Activated naive CD8-positive, alpha-beta T cell treated with anti-CD3 and anti-CD28 coated beads, Interleukin-2, amount 50 U/mL, for 16 hours (primary cell): ENCODE measurements at places on chromosomes 7 and 10.

GRCh38 chr7:94877731-94878670 is 29.4 kb upstream of the PPP1R9A start:
- no peak for DNase-seq

- no peak for DNase-seq
Measured at GRCh38 chr10:73113551-73113950, 3.3 kb downstream of the NUDT13 start.

GRCh38 chr7:130913639-130914553 is 179.9 kb upstream of the KLF14 start:
- no peak for DNase-seq

- peak; percentile 14 for DNase-seq
Measured at GRCh38 chr10:72248468-72249151, 25.1 kb upstream of the DDIT4 start.

DNA sequence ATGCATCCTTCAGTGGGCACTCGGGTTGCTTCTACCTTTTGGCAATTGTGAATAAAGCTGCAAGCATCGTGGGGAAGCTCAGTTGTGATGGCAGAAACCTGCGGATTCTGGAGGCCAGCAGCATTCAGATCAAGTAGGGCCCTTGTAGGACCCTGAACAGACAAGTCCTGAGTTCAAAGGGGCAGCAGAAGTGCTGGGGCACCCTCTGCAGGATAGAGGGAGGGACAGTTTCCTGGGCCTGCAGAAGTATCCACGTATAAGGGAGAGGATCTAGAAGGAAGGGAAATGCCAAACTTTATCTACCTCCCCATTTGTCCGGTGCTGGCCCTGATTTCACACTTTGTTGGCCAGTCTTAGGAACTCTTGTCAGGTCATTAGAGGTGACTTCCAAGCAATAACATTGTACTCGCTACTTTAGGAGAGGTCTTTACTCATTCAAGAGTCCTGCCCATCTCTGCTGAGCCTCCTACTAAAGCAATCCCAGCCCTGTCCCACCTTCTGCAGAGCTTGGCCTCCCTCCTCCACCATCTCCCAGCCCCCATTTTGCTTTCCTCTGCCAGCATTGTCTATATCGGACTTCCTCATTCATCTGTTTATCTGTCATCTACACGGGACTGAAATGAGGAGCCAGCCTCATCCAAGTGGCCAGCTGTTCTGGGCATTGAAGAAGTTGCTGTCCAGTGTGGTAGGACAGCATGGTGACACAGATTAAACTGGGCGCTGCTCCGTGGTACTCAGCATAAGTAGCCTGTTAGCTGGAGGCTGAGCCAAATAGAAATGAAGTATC is 26.6 kb upstream of the R3HCC1L start:
- no peak for DNase-seq

DNA sequence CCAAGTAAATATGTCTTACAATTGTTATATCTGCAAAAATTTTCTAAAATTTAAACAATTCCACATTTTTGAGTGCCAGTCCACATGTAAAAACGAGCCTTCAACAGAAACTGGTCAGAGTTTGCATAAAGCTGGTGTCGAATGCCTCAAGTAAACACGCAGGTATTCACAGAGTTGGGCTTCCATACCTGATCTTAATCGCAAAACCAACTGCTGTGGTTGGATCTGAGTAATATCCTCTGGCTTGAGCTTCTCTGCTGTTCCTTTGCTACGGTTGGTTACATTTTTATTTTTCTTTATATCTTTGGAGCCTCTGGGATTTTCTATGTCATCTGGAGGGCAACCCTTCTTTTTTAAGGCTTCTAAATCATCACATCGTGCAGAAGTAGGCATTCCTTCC is 28.4 kb downstream of the ITGB1 start:
- DNase-seq: no peak

DNA sequence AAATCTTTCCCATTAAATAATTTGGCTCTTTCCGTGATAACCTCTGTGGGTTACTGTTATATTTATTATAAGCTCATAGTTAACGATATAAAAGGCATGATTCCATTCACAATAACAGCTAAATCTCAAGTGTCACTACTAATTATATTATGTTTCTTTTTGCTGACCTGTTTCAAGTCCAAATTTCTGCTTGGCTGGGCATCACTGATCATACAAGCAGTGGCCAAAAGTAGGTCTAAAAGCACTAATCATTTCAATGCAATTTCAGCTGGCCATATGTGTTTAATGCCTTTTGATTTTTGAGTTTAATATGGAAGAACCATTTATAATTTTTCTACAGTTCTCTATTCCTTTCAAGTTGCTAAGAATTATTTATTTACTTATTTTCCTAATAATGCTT is 110.7 kb downstream of the SEMA3A start:
- DNase-seq: no peak

- no peak for DNase-seq
Measured at GRCh38 chr7:100641463-100641859, at the start of gene TFR2. TFR2 (minus strand) TSS chr7:100641552; CDS start chr7:100641509, 43 bp downstream.

- DNase-seq: no peak
Measured at GRCh38 chr7:3968234-3968633, 667.2 kb downstream of the SDK1 start.

GRCh38 chr10:104255311-104255981 is 754 bp downstream of the GSTO1 start:
- no peak for DNase-seq

DNA sequence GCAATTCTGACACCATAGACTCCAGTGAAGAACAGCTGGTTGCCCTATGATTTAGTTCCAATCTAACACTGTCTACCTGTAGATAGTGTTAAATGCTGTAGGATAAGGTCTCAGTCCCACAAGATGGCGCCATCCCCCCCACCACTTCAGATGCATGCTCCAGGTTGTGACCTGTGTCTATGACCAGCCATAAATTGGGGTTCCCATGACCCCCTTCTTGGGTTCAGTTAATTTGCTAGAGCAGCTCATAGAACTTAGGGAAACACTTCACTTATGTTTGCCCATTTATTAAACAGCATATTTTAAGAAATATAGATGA is 13.1 kb downstream of the CCSER2 start:
- no peak for DNase-seq

DNA sequence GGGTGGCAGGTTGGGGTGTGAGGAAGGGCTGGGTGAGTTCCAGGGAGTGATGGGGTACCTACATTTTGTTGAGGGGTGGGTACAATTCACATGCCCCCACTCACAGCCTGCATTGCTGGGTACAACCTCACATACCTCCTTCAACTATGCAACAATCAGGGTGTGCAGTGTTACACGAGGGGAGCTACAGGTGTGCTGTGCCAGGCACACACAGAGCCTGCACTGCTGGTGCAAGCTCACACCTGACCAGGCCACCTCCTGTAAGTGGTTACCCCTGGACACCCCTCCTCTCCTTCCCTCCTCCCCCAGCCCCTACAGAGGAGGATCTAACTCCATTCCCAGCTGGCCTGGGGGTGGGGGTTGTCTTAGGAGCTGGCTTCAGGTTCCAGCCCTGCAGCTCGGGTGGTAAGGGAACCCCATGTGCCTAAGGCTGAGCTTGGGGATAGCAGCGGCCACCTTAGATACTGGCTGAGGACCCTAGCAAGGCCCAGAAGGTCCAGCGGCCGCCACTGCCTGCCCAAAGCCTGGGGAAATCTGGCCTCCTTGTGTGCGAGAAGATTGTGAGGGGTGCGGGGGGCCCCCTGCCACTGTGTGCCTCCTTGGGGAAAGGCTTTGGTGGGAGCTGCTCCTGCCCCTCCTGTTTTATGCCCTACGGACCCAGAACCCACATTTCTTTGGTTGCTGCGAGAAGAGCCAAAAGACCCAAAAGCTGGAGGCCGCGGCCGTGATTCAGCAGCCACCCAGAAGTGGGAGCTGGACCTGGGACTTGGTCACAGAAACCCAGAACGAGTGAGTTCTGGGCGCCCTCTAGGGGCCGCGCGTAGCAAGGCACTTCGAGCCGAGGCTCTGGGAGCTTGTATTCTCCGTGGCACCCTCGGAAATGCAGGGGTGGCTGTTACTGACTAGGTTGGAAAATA is 10.8 kb downstream of the TLX1 start:
- DNase-seq: peak; percentile 72

- DNase-seq: peak; percentile 31
Measured at GRCh38 chr10:31770307-31770902, 158.2 kb downstream of the ARHGAP12 start.

DNA sequence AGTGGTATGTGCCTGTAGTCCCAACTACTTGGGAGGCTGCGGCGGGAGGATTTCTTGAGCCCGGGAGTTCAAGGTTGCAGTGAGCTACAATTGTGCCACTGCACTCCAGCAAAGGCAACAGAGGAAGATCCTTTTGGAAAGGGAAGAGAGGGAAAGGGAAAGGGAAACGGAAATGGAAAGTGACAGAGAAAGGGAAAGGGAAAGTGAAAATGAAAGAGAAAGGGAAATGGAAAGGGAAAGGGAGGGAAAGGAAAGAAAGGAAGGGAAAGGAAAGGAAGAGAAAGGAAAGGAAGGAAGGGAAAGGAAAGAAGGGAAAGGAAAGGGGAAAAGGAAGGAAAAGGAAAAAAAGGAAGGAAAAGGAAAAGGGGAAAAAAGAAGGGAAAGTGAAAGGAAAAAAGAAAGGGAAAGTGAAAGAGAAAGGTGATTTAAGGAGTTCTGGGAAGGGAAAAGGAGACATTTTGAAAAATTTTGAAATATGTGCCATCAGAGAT is 2.3 kb upstream of the ZC3HAV1 start:
- no peak for DNase-seq

GRCh38 chr7:151032936-151033863 is 5.0 kb downstream of the ABCB8 start:
- DNase-seq: no peak

DNA sequence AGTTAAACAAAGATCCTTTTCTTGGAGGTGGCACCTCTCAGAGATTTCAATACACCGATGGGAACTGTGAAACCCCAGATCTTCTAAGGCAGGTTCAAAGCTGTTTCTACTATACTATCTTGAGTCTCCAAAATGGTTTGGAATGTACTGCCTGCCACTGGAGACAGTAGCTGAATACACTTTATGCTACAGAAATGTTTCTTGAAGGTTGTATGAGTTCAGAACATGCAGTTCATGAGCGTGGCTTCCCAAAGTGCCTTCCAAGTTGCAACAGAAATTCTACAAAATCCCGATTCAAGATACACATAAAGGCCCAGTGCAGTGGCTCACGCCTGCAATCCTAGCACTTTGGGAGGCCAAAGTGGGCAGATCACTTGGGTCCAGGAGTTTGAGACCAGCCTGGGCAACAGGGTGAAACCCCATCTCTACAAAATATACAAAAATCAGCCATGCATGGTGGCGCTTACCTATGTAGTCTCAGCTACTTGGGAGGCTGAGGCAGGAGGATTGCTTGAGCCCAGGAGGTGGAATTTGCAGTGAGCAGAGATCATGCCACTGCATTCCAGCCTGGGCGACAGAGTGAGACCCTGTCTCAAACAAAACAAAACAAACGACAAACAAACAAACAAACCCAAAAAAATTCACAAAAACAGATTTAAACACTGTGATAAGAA is 36.3 kb downstream of the FAM171A1 start:
- no peak for DNase-seq

GRCh38 chr10:71647526-71648253 is 71.9 kb downstream of the C10orf105 start:
- DNase-seq: no peak

DNA sequence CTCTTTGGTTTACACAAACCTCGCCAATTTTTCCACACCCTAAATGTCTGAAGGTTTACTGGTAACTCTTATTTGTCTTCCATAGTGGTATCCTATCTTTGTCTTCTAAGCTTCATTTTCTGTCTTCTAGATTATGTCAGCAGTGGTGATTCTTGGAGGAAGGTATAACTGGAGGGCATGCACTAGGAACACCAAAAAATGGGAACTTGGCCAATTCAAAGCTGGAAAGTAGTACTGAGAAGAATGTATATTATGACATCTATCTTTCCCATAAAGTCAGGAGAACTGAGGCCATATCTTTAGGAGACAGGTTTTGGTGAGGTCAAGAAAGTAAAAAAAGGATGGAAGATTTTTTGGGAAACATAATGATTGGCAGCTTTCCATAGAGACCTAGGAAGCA is 113.3 kb downstream of the CPEB3 start:
- DNase-seq: no peak

DNA sequence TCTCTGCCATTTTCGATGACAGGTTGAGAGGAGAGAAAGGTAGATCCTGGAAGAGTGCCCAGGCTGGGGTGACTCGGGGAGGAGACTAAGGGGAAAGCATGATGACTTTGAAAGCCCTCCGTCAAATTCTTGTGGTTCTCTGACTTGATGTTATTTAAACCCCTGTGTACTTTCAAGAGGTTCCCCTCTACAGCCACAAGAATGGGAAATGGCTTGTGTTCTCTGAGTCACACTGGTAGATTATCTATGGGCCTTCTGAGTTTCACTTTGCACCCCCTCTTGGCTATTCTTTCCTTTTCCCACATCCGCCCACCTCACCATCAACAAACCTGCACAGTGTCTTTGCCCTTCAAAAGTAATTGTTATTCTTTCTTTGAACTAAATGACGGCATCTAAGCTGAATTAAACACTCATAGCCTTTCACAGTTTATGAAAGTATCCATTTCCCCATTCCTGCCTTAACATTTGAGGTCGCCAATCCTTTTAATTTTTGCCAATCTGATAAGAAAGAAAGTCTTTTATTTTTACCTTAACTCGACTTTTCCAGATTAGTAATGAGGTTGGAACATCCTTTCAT is 24.1 kb downstream of the PRF1 start:
- peak; percentile 40 for DNase-seq
